ENCODE measurements at places on chromosomes 3 and 15. TPM values are rescaled to one million over a fixed set of nuclear protein-coding genes. Genes with fewer than 3 reads are reported as not detected.

DNA sequence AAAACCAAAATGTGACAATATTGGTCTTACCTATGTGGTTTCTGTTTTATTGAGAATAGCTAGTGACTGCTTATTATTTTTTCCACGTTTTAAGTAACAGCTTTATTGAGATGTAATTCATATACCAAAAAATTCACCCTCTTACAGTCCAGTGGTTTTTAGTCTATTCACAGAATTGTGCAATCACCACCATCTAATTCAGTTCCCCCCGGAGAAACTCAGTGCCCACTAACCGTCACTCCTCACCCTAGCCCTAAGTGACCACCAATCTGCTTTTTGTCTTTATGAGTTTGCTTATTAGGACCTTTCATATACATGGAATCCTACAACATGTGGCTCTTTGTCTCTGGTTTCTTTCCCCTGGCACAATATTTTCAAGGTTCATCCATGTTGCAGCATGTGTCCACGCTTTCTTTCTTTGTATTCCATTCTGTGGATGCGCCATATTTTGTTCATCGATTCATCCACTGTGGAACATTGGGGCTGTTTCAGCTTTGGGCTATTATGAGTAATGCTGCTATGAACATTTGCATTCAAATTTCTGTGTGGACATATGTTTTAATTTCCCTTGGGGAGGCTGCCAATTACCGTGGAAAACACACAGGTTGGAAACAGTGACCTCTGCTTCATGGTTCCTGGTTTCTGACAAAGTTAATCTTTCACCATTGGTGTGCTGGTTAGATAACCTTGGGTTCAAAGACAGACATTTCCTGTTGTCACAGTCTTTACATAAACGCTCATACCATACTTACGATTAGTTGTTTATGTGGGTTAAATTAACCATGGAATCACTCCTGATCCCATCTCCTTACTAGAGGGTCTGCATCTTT lies 3.2 kb upstream of the BCL2L10 start:
- DNase-seq, result no peak

DNA sequence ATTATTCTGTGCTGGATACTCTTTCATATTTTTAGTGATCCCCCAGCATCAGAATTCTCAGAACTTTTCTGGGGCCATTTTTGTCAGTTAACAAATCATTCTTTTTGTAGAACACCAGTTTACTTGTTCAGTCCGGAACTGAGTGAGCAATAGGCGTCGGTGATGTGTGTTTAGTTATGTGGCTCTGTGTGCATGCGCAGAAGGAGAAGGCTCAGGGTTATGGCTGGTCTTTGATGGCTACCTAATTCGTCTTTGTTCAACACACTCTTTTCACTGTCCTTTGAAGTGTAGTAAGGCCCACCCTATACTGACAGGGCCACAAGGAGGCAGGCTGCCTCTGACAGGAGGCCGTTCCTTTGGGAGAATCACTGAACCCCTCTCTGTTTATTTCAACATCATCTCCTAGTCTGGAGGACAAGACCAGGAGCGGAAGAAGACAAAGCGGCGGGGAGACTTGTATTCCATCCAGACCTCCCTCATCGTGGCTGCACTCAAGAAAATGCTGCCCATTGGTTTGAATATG lies 158.2 kb upstream of the CHRM5 start:
- no peak for DNase-seq

DNA sequence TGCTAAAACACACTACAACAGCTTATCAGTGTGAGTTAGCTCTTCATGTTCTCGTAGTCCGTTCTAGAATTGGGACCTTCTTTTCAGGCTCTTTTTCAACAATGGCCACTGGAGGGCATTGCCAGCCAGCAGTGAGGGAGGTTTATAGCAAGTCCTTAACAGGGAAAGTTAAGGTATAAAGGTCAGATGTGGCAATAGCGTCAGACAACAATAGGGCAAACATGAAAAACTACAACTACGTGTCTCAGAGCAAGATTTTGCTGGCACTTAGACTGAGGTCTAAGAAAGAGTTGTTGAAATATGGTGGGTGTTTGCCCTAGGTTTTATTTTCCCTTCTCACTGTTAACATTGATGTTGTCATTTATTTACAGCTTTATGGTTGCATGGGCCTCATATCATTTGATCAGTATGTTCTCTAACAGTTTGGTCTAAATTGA lies 161.4 kb downstream of the GMNC start:
- DNase-seq, result no peak

DNA sequence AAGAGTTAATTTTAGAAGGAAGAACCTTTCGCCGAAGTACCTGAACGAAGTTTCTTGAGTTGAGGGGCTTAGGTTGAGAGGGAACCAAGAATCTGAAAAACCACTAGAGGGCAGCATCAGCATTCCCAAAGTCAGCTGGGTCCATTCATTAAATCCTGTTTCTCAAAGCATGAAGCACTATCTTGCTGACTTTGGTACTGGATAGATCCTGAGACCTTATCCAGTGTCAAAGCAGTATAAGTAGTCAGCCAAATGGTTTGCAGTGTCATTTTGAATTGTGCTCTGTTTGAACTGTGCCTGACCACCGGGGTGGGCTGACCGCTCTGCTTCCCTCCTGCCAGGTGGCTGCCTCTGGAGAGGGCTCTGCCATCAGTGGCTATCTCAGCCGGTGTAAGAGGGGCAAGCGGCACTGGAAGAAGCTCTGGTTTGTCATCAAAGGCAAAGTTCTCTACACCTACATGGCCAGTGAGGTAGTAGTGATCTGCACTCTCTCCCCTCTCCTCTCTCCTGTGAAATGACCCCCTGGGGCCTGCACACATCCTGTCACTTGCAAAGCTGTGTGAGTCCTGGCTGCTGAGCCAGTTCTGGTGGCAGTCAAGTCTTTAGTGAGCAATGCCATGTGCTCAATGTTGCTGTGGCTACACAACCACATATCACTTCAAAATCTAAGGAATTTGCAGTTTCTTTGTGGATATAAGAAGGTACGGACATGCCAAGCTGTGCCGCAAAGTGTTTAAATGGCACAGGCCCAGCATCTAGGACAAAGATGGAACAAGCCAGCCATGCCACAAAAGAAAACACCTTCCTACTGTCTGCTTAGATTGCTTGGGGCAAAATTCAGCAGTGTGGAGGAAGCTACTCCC lies 21.4 kb upstream of the NR2C2 start:
- DNase-seq, result no peak

- no peak for DNase-seq
Observed at GRCh38 chr15:88622605-88622975, 1.4 kb downstream of the AEN start.

The MYLK gene
- 36.5 TPM for total RNA-seq

DNA sequence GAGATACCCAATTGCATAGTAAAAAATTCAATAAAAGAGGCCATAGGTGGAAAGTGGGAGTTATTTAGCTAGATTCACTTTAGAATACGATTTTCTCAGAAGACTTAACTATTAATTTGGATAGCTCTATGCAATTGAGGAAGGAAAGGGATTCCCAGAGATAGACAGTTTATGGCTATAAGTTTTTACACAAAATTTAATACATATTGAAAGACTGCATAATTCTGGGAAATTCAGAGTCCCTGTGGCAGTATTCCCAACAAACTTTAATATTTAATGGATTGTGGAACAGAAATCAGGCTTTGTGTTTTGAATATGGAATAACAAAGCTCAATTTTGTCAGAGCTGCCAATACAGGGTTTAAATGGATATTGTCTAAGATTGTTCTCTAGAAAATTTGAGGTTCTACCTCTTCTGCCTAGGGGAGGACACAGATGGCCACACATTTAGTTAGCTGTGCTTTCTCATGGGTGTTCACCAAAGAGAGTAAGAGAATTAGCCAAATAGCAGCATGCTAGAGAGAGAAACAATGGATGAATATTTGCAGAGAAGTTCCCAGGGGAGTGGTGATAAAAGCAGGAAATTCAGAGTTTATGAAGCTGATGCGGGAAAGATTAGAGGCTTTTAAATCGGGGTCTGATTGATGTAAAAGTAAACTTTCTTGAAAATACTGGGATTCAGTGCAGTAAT lies 8.5 kb downstream of the ISL2 start:
- no peak for DNase-seq

The IGDCC3 gene
- not detected for total RNA-seq

GRCh38 chr3:114608293-114608692 lies 314.5 kb downstream of the TIGIT start:
- DNase-seq, result no peak

GRCh38 chr15:21260966-21261395 lies 179.3 kb downstream of the POTEB3 start:
- peak; percentile 13 for DNase-seq

The EOMES gene
- not detected for total RNA-seq

The APBA2 gene
- total RNA-seq, result 0.32 TPM

GRCh38 chr15:92324101-92324963 lies 69.3 kb upstream of the ST8SIA2 start:
- peak; percentile 56 for DNase-seq

The FAM81A gene
- total RNA-seq, result 1.6 TPM

DNA sequence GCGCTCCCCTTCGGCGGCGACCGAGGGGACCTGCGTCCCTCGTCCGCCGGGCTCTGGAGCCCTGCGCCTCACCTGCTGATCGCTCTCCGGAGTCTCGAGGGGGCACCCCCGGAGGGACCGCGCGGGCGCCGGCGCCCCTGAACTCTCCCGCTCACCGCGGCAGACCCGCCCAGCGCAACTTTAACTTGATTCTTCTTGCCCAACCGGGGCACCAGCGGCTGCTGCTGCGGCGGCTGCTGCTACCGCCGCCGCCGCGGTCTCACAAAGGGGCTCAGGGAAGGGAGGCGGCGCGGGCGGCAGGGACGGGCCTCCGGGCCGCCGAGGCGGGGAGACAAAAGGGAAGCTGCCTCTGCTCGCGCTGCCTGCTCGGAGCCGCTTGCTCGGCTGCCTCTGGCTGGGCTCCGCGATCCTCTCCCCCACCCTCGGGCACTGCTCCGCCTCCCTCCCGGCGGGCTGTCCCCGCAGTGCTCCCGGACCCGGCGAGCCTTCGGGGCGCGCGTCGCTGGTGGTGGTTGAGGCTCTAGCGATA lies at the start of gene PPM1L:
TSS of gene PPM1L (plus strand) at position 456 of the 529 bp plus-strand sequence.
- peak; percentile 87 for DNase-seq

GRCh38 chr15:100158356-100158755 lies 183.4 kb downstream of the ADAMTS17 start:
- DNase-seq, result no peak

The KCNMB3 gene
- 1.3 TPM for total RNA-seq

DNA sequence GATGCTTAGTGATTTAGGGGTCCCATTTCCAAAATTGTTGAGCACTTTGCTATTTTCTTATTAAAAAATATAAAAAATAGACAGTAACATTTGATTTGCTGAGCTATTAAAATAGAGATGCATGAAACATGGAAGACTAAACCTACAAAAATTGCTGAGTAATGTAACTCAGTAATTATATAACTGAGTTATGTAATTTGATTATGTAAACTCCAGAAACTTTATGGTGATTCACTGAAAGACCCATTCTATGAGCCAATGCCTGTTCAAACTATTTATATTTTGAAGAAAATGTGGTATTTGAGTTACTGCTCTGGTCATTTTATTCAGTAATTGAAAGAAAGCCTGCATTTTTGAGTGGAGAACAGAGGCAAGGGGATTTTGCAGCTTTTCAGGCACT lies 1221.5 kb upstream of the ALCAM start:
- DNase-seq, result no peak

The C3orf70 gene
- total RNA-seq, result 3.5 TPM

DNA sequence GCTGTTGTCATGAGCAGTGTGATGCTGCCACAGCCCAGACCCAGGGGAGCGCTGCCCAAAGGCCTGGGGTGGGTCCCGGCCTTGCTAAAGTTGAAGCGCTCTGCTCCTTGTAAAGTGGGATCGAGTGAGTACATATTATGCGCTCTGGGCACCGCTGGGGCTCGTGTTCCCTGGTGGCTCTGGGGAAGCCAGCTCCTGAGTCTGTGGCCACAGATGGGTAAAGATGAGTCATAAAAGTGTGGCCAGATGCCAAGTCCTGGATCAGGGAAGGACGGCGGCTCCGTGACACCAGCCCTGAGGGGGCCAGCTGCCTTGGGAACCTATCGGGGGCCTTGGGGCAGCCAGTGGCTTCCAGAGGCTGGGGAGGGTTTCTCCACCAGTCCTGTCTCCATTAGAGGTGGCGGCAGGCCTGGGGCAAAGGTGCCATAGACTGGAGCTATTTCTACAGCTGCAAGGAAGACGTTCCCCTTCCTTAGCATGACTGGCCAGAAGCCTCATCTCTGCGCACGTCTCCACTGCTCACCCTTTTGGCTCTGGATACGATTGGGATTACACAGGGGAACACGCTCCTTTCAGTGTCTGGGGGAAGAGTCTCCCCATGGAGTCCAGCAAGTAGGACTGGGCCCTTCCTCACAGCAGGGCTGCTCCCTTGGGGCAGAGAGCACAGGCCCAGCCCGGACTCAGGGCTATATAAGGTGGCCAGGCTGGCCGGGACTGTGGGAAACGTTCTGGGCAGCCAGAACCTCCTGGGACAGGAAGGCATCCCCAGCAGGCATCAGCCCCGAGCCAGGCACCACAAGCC lies 1.2 kb upstream of the ITIH4 start:
- peak; percentile 71 for DNase-seq

DNA sequence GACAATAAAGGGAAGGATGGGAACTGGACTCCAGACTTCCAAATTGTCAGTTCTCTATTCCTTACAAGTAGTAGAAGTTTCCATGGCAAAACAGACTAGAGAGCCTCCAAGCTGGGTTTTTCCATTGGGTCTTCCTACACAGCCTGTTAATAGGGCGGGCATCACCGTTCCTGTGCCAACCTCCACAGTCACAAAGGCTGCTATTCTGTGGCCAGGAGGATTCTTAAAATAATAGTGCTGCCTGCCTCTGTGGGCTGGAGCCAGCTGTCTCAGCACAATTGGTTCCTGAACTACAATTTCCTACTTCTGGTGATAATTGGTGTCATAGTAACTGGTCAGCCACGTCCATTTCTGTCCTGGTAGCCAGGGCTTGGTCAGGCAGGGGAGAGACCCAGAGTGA lies 38.6 kb downstream of the LYZL4 start:
- peak; percentile 46 for DNase-seq

The GOLGA8J gene
- not detected for total RNA-seq

DNA sequence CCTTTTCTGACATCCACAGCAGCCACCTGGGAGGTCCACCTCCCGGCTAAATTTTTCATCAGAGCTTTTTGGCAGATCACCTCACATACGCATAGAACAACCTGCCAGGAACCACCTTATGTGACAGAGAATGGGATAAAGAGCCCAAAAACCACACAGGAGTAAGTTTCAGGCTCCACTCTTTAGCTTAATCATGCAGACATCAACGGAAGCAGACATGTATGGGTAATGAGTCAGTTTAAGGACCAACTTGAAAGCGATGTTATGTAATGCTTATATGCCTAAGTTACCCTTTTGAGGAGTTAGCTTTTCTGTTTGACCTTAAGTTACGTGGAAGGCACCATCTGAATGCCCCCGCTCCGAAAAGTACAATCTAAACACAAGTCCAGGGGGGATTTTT lies 183.3 kb upstream of the BHLHE40 start:
- no peak for DNase-seq

GRCh38 chr15:81224232-81224631 lies 27.6 kb downstream of the IL16 start:
- DNase-seq, result no peak

DNA sequence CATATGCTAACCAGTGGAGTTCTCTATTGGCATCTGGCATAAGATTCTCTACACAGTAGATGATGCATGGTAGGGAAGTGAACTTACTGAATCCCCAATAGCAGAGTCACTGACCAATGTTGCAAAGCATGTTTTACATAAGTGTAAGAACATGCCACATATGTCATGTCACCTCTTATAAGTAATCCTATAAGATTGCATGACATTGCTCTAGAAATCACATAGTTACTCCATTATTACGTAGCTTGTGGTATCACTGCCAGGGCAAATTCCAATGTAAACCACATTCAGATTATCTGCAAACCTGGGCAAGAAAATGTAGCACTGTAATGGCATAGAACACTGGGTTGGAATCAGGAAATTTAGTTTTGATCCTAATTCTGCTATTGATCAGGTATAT lies 198.2 kb upstream of the UMPS start:
- no peak for DNase-seq

The HTR3E gene
- not detected for total RNA-seq
